GF-D8 (cell line): ENCODE measurements at places on chromosomes 16 and 17.

GRCh38 chr17:77098884-77099545 lies 41.8 kb upstream of the SEC14L1 start:
- peak; percentile 51 for DNase-seq

DNA sequence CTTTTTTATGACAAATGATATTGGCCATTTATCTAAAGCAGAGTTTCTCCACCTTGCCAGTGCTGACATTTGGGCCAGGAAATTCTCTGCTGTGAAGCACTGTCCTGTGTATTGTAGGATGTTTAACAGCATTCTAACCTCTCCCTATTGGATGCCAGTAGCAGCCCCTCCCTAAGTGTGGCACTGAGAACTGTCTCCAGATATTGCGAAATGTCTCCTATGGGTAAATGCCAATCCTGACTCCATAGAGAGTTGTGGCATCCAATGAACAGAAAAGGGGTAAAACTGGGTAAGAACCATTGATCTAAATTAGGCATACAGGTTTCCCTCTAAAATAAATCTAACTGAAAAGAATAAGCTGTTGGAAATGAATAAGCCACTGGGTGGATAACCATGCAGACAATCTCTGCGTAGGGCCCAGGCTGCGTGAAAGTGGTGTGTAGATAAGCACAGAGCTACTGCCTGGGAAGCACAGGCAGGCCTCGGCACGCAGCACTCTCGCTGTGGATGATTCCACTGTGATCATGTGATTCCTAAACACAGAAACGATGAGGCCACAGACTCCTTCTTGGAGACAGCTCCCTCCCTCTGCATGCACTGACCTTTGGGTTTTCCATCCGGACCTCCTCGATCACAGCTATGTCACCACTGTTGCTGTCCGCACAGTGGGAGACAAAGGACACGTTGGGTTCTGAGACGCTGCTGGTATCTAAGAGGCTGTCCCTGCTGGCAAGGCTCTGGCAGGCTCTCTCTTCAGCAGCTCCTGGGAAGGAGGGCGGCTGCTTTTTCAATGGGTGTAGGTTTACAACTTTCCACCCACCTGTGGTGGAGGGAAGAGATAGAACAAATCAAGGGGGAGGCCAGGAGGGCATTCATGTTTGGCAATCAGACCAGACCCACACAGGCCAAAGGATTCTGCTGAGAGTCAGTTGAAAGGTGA lies 44.1 kb downstream of the GTF3C1 start:
- no peak for DNase-seq

DNA sequence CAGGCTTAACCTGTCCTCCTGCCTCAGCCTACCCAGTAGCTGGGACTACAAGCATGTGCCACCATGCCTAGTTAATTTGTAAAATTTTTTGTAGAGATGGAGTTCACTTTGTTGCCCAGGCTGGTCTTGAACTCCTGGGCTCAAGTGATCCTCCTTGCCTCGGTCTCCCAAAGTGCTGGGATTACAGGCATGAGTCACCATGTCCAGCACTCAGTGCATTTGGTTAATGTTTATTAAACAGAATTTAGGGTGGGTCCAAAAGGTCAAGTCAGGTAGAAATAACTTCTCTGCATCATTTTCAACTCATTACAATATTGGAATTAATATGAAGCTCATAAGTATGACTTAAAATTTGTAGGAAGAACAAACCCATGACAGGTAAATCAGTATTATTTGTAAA lies 55.7 kb downstream of the RHOT1 start:
- no peak for DNase-seq

DNA sequence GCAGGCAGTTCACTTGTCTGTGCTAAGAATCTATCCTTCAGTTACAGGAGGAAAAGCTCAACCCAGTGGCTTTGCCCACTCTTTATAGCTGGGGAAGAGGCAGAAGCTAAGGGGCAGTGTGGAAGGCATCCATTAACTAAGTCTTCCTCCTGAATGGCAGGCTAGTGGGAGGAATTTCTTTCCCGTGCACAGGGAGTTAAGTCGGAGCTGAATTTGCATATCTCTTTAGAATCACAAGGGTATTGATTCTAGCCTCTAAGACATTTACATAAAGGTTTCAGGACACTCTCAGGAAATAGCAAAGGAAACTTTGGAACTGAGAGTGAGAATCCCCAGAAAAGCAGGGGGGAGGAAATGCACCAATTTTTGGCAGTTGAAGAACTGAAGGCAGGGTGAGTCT lies 245.6 kb downstream of the CA10 start:
- no peak for DNase-seq

DNA sequence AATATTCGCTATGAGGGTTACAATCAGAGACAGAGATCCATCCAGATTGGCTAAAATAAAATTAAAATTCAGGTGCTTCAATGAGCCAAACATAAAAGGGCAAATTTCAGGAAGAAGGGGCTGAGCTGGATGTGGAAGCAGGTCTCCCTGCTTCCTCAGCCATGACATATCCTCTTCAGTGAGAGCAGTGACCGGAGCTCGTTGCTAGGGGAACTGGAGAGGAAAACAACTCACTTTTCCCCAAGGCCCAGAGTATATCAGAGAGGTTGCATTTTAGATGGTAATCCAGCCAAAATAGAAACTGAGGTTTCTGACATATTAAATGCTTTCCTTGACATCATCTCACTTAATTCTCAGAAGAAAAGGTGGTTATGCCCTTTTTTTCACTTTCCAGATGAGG lies 503.5 kb downstream of the HS3ST4 start:
- no peak for DNase-seq

DNA sequence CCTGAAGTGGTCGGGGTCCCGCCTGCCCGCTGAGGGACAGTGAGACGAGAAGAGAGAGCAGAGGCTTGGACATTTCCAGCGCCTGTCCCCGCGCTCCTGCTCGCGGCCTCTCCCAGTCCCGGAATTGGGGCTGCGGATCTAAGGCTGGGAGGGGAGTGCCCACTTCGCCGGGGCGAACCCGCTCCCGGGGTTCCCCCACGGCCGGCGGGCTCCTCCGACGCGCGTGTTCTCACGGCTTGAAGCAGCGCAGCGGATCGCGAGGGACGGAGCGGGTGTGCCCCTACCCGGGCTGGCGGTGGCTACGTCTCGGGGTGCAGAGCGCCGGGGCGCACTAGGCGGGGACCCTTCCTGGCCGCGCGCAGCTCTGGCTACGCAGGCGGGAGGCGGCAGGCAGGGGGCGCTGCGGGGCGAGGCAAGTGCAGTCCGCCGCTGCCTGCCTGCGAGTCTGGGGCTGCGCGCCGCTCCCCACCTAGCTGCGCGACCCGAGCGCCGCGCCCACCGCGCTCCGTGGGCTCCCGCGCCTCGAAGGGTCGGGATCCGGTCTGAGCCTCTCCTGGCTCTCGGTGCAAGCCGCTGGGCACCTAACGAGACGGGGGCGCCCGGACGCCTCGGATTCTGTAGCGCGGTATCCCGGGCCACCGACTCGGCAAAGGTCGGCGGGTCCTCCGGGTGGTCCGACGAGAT lies 1.2 kb downstream of the NGFR start:
- DNase-seq = no peak

DNA sequence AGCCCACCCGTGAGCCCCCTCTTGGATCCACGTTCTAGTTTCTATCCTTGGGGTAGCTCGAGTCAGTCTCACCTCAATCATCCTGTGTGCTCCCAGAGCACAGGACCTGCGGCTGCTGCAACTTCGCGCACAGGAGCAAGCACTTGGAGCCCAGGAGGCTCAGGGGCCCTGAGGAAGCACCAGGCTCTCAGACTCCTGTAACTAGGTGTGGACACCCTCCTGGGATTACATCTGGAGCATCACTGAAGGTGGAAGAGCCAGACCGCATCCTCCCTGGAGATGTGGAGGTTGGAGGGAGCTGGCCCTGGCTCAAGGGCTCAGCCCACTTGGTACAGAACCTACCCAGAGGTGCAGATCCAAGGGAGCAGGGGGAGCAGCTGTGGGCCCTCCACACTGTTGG lies 2.7 kb downstream of the HBQ1 start:
- DNase-seq = no peak

GRCh38 chr16:21593530-21594289 lies 5.7 kb upstream of the METTL9 start:
- no peak for DNase-seq

- DNase-seq = no peak
These were observed 74.0 kb downstream of the CMC2 start for GRCh38 chr16:80932708-80933095.

DNA sequence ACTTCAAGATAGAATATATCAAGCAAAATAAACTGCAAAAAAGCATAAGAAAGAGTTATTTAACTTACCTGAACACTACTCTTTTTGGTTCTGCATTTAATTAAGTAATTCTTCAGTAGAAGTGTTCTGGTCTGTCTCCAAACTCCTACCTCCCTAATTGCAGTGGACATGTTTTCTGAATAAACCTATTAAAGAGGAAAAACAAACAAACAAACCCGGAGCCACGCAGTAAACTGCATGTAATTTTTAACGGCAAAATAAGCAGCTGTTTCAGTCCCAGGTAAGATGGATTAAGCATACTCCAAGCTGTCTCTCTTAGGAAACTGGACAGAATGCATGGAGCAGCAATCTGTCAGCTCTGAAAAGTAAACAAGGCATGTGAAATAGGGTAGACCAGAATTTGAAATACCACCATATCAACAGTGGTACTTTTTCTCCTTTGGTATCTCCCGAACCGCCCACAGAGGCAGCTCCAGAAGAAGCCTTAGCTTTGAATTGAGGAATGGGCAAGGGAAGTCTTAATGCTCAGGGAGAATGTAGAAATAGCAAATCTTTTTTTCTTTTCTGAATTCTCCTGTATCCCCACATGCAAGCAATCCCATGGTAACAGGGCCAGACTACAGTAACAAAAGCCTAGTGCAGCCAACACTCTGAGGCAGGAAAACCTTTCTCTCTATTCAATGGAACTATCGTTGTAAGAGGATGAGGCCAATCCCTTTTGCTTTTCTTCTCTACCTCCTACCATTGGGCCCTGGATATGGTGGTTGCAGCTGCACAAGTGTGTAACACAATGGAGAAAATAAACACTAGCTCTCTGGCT lies 12.5 kb downstream of the ABCA5 start:
- no peak for DNase-seq

- DNase-seq = peak; percentile 3
These were observed 20.8 kb downstream of the GOSR2 start for GRCh38 chr17:46943501-46944393.

DNA sequence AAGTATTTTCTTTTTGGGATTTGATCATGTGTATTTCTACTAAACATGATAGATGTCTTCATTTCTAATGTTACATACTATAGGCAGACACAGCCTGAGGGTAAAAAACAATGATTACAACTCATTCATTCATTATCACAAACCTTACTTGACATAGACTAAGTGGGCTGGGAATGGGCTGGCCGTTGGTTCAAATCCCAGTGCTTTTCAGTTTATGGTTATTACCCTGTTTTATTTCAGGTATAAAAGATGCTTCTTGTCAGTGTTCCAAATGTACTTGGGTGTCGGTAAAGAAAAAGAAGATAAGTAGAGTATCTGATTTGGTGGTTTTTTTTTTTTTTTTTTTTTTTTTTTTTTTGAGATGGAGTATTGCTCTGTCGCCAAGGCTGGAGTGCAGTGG lies 149.7 kb upstream of the ZFHX3 start:
- no peak for DNase-seq

DNA sequence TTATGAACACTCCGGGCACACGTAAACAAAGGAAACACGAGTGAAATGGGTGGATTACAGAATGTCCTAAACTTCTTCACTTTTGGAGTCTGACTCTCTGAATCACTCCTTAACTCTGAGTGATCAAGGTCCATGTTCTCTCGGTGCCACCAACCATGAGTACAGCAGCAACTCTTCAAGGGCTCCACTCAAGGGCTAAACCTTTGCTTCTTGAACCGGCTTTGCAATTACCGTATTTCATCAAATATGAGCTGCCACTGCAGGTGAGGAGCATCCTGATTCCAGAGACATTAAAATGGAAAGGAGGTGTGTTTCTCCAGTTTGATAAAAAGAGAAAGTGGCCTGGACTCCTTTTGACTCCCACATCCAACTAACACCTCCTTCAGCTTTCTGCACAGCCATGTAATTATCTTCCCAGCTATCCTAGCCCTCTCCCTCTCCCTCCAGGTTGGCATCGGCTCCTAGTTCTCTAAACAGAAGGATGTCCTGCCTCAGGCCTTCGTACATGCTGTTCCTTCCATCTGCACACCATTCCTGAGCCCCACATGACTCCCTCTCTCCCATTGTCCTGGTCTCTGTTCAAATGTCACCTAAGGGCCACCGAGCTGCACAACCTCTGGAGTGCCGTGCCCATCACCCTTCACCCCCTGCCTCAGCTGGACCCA lies 61.4 kb downstream of the ZDHHC7 start:
- no peak for DNase-seq

- no peak for DNase-seq
These were observed 74.2 kb upstream of the CCL1 start for GRCh38 chr17:34437188-34437587.

DNA sequence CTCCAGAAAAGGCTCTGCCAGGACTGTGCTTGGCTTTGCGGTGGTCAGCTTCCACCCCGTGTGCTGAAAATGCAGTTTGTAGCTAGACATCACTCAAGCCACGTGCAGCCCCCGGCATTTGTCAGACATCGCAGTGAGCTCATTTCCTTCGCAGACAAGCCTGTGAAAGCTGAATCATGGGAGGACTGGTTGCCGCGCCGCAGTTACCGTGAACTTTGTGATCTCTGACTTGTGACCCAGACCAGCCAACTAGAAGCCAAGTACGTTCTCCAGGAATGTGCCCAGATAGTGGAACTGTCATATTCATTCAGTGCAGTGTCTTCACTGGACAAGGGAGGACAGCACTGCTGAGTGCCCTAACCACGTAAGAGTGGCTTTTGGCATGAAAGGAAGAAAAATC lies 58.1 kb downstream of the NDE1 start:
- DNase-seq = no peak

DNA sequence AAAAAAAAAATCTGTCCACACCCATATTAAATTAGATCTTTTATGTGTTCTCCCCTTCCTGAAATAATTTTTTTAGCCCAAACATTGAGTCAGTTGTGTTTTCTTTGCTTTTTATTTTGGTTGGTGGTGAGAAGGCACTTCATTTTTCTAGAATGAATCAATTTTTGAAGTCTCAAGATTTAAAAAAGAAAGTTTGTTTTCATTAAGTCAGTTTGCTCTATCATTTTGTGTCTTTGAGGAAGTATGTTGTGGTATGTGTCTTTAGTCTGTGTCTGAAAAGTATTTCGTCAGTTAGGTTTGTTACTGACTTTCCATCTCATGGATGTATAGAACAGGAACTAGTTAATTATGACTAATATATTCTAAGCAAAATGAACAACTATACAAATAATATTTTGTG lies 3.8 kb downstream of the IGF2BP1 start:
- DNase-seq = no peak

- DNase-seq = no peak
These were observed 6.8 kb downstream of the LDHD start for GRCh38 chr16:75109732-75110243.
